Tongue (tissue), 3 donors: ENCODE measurements at places on chromosomes 7 and 10.

DNA sequence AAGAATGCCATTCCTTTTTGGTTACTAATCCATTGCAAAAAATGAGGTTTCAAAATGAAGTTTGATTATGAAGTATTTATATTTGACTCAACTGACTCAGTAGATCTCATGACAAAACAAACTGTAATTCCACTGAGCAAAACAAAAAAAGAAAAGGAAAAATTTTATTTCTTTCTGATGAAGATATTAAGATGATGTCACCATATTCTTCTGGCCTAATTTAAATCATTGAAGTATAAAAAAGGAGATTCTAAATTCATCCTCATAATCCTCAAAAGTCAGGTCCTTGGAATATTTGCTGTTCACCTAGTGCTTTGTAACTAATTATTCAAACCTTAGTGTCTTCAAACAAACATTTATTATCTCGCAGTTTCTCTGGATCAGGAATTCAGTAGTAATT is 1183.7 kb downstream of the CNTNAP2 start:
- DNase-seq: no peak

DNA sequence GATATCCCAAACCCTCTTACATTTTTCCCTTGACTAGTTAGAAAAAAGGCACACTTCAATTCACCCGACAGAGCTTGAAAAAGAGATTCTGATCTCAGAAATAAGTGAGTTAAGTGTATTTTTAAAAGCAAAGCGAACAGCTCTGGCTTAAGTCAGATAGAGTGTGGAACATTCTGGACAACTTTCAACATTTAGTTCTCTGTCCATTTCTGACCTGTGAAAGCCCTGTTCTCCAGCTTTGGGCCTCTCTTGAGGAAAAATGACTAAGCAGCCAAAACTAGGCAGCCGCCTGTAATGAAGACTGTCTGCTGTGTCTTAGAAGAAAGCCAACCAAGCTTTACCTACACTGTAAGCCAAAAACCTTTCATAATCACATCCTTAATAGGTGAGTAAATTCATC is 50.5 kb downstream of the CDK6 start:
- DNase-seq: peak; percentile 75

GRCh38 chr10:23015021-23015707 is 80.2 kb upstream of the MSRB2 start:
- no peak for DNase-seq

DNA sequence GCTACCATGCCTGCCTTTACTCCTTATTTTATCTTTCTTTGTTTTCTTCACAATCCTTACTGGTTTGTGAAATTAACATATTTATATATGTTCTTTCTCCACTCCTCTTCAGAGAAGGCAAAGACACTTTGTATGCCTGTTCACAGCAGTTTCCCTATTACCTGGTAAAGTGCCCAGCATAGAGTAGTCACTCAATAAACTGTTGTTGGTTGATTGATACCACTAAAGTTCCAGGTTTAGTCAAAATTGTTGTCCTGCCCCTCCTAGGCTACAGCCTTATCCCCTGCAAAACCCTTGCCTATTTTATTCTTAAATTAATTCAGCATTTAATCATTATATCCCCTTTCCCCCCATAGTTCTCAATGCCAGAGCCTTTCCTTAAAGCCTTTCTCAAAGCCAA is 76.1 kb downstream of the POLL start:
- no peak for DNase-seq

DNA sequence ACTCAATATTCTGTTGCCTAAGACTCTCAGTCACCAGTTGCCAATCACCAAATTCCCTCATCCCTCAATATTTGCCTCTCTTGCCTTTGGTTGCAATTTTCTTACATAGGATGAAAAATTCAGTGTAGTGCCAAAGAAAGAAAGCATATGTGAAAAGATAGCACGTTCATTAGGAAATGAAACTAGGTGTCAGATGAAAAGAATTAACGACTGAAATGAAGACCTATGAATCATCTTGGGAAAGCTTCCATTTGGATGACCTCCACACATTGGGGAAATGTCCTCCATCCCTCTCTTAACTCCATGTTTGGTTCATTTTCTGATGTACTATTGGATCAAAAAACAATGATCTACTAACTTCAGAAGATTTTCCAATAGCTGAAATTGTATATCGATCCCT is 145.1 kb upstream of the MEOX2 start:
- no peak for DNase-seq
